NCI-H1694 (cell line): ENCODE measurements at places on chromosomes 7 and 10.
A peak's percentile ranks its signal among the peaks of the same experiment; 100 is the strongest.

- DNase-seq: no peak
Measured at GRCh38 chr10:122530177-122530576, 30.4 kb upstream of the DMBT1 start.

GRCh38 chr10:4719671-4720070, 106.3 kb upstream of the AKR1E2 start:
- DNase-seq: no peak

DNA sequence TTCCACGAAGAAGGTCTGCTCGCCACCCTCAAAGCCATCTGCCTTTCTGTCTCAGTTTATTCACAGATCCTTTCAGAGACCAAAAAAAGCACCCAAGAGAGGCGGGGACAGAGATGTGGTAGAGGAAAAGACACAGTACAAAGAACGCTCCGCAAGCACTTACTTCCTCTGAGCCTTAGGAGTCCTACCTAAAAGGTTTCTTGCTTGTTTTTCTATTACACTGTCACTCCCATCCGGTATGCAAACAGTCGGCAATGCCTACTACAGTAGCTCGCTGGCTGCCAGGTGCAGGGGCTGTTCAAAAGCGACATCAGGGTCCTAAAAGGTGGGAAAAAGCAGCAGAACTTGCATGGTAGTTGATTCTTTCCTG, 816 bp downstream of the TECPR1 start:
- no peak for DNase-seq

DNA sequence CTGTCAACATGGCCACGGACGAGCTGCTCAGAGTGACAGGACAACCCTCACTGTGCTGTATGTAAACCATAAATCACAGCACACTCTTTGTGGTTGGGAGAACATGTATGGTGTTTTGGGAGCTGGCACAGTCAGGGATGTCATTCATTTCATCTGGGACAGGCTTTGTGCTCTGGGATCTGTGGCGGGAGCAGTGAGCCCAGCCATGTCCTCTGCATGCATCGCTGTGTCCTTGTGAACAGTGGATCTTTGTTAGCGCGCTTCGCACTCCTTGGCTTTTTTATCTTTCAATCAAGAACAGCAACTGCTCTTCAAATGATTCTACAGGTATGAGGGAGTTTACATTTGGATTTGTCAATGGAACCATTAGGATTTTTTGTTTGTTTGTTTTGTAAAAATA, 7.1 kb downstream of the CCM2 start:
- no peak for DNase-seq

DNA sequence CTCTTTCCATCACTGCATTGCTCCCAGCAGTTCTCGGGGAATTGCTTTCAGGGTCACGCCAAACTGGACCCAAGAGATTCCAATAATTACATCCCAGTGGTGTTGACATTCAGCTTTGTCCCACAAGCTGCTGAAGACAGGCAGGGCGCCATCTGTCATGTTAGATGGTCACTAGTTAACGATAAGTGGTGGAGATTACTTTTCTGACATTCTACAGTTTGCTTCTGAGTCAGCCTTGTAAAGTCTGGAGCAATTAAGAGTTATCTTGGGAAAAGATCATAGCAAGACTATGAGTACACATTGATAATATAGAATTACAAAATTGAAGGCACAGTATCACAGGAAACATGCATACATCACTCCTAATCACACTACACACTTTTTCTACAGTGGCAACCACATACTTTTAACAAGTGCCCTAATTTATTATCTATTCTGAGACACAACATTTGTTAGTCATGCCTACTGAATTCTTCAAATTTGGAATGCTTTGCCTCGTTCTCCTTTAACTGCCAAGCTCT, 41.9 kb downstream of the SEMA3C start:
- DNase-seq: no peak

DNA sequence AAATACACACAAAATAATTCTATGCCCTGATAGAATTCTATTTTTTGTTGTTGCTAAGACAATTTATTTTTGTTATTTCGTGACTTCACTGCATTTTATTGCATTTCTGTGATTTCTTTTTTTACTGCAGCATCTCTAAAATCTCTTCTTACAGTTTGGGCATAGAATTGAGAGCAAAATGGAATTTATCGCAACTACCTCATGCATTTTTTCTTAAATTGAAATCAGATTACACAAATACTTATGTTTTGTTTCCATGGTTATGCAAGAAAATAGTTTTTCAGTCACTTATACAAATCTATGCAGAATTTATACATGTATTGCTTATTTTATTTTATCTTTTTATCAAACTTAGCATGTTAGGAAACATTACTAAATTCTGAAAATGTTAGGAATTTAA, 781.8 kb upstream of the LRRTM3 start:
- DNase-seq: no peak

GRCh38 chr7:12581897-12582296, 11.4 kb downstream of the SCIN start:
- DNase-seq: no peak

- no peak for DNase-seq
Measured at GRCh38 chr7:100887516-100888290, 1.8 kb downstream of the UFSP1 start.

DNA sequence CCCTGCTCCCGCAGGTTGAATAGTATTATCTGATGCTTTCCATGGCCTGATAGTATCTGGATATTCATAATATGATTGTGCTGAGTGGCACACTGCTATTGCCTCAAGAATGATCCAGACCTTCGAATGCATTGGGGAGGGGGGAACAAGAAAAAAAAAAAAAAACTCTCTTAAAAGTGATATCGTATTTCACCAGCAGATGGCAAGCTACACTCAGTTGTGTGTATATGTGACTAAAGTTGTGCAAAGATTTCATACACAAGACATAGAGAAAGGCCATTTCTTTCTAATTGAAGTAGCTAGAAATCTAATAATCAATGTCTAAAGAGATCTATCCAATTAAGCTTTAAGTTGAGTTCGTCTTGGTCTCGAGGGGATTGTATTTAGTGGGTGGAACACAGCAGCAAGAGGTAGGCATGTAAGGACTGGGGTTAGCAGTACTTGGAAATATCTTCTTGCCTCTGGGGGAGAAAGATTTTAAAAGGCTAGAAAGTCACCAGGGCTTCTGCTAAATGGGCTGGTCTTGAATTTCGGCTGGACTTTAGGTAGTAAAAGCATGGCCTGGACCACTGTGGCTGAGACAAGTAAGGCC, 15.3 kb downstream of the SFRP4 start:
- DNase-seq: peak; percentile 15

GRCh38 chr10:34740321-34740720, 74.8 kb downstream of the PARD3 start:
- no peak for DNase-seq

GRCh38 chr7:85004402-85004801, 182.5 kb downstream of the SEMA3D start:
- no peak for DNase-seq

DNA sequence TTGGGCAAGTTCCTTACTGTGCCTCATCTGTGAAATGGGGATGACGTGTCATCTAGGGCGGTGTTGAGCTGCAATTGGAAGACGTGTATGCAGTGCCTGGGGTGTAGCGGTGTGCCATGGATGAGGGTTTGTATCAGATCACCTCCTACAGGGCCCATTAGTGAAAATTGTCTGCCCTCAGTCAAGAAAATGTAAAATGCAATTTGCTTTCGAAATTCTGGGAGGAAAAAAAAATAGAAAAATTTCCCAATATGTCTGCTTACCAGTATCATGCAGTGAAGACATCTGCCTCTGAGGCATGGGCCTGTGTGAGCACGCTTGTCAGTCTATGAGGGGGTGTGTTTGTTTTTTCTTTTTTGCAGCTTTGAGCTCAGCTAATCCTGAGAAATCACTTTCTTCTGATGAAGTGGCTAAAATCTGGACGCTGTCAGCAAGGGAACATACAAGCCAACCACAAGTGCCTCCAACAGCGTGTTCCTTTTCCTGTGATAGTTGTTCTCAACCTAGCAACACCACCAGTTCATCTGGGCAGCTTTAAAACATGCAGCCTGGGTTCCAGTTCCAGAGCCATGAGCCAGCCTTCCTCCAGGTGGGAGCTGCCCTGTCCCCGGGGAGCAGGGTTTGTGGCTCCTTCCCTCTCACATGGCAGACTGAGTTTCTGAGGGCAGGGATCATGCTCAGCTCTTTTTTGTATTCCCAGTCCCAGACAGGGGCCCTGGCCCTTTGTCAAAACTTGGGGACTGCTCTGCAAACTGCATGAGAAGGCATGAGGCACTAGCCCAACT, 10.3 kb downstream of the FAM241B start:
- DNase-seq: no peak

- no peak for DNase-seq
Measured at GRCh38 chr10:54900584-54900983, 99.6 kb upstream of the PCDH15 start.

DNA sequence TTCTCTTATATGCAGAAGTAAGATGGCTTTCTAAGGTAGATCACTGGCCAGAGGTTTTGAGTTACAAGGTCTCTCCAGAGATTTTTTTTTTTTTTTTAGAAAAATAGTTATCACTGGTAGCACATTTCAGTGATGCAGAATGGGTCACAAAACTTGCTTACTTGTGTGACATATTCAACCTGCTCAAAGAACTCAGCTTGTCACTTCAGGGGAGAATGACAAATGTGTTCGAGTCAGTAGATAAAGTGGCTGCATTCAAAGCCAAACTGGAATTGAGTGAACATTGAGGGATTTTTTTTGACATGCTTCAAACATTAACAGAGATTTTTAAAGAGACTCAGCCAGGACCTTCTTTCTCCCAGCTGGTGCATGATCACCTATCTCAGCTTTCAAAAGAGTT, 33.4 kb downstream of the PHTF2 start:
- no peak for DNase-seq

- no peak for DNase-seq
Measured at GRCh38 chr10:112784022-112784461, 166.0 kb upstream of the TCF7L2 start.

DNA sequence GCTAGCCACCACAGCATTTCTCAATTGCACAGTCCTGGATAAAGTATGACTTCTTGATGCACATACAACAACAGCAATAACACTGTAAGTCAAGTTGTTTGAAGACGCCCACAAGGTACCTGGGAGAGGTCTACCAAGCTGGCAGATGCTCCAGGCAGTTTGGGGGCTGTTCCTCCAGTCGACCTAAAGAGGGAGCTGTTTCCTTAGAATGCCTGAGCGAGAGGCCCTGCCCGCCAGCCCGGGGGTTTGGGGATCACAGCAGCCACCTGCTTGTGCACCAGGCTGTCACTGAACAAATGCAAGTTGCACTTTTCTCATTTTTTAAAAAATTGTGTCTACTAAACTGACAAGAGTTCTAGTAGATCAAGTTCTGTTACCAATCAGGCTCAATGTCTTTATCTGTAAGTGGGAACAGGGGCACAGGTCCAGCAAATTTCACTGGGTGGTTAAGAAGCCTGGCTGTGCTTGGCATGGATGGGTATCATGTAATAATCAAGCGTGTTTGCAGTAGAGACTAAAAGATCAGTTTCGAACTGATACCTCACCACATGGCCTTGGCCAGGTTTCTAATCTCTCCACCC, 193.8 kb upstream of the ADO start:
- no peak for DNase-seq

GRCh38 chr10:95741807-95742467, 14.0 kb upstream of the ENTPD1 start:
- DNase-seq: no peak

DNA sequence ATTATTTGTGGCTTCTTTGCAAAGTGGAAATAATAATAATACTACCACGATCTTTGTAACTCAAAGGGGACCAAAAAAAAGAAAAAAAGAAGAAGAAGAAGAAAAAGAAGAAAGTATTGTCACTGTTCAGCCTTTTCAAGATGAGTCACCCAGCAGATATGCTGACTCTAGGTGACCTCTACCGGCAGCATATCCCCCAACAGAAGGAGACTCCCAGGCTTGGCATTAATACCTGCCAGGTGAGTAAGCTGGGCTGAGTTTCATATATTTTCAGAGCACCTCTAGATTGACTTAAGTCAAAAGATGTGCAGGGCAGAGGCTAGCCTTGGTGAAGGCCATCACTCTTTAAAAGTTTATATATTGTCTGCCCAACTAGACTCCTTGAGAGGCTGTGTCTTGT, 30.4 kb upstream of the GPR26 start:
- DNase-seq: no peak

DNA sequence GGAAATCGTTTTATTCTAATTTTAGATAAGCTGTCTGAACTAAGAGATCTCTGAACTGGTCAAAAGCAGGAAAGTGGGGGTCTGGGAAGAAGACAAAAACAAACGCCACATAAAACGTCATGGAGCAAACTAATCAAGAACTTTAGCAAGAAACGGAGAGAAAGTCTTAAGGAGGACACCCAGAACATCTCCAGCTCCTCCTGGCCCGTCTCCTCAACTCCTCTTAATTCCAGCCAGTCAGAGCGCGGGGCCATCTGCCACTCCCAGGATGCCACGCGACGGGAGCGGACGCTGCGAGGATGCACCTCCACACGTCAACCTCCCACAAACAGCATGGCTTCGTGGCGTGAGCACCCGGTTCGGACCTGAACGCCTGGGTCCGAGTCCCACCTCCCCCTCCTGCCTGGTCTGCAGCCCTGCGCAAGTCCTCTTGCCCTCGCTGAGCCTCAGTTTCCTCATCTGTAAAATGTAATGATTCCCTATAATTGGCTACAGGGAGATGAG, 598 bp downstream of the MMS19 start:
- peak; percentile 30 for DNase-seq

GRCh38 chr7:38162036-38162435, 16.0 kb upstream of the STARD3NL start:
- DNase-seq: no peak

GRCh38 chr7:50791938-50792341, 9.2 kb upstream of the GRB10 start:
- no peak for DNase-seq

DNA sequence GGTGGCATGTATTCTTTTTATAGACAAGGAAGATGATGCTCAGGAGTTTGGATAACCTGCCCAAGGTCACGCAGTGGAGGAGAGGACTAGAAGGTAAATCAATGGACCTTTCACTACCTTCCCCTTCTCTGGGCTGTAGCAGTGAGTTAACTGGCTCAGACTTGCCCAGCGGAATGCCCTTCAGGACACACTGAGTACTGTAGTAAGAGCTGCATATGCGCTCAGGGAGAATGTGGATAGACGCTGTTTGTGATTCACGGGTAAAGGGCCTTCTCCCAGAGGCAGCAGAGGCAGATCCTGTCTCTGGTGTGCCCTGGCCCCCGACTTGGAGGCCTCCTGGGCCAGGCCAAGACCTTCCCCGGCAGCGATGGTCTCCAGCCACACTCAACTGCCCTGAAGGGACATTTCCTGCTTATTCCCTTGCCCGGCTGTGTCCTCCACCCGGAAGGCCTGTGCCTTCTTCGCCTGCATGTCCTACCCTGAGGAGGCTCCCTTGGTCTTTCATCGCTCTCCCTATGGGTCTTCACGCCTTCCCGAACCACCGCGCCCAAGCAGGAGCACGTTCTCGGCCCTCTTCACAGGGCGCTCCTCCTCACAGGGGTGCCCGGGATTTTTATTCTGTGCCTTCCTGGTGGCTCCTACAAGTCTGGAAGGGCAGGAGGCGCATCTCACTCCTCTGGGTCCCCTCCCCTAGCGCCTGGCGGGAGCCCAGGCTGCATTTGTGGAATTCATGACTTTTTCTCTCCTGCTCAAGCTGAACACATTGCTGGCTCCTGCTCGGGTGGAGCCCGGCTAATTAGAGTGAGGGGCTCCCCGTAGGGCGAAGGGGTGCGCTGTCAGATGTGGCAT, 1.8 kb upstream of the IKZF1 start:
- no peak for DNase-seq
